ENCODE measurements at places on chromosomes 13 and 19.

- DNase-seq, result no peak
These were observed 64.8 kb downstream of the ARHGAP35 start for GRCh38 chr19:46925548-46925950.

DNA sequence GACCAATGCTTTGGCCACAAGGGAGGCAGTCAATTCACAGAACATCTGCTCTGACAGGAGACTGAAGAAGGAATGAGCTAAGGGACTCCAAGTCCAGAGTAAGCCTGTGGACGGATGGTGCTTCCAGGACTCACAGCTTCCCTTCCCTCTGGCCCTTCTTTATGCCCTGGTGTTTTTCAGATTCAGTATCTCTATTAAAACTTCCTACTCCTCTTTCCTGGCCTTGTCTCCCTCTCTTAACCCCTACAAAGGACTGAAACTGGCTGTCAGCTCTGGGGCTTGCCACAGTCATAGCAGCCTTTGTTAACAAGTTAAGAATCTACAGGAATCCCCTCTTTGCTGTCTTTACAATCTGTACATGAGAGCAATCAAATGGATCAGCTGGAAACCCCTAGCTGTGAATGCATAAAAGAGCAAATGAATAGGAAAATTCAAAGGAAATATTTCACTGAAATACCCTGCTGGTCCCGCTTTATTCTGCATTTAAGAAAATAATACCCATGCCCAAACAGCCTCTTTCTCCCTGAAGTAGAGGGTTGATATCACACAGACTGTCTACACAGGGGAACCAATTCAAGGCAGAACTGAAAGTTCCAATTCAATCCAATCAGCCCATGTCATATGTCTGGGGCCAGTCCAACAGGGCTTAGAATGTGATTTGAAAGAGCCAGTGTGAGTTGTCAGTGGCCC, 192.3 kb downstream of the MZT1 start:
- DNase-seq, result no peak

- no peak for DNase-seq
These were observed 43.4 kb upstream of the PDCD5 start for GRCh38 chr19:32537580-32537979.

GRCh38 chr13:112510002-112510780, 77.8 kb downstream of the TUBGCP3 start:
- no peak for DNase-seq

DNA sequence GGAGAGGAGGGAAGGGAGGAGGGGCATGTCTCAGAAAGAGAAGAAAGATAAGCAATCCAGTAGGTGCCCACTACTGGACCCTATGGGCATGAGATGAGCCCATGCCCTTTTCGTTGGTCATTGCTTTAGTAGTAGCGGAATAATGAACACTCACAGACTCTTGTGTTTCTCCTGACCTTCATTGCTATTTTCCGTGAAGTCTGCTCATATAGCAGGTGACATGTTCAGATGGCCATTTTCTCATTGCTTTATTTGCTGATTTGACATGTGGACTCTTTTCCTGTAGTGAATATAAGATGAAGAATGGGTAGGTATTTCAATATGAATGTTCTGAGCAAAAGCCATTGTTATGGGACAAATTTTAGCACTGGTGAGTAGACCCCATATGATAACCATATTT, 16.4 kb downstream of the WDFY2 start:
- DNase-seq, result no peak

GRCh38 chr19:18292462-18292809, 11.0 kb upstream of the JUND start:
- no peak for DNase-seq

DNA sequence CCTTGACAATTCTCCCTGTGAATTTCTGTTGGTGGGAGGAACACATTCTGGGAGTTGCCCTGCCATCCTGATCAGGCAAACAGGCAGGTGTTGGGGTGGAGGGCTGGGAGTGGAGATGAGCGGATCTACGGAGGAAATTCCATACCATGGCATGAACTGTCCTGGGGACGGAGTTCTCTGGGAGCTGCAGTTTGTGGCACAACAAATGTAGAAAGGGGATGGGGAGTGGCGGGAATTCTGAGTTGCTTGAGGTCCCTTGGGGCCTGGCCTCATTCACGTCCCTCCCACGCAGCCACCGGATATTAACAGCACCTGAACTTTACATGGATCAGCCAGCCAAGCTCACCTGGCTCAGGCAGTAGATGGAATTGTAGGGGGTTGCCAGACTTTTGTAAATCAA, 70.0 kb downstream of the CHST8 start:
- DNase-seq, result no peak

- DNase-seq, result no peak
These were observed 192.2 kb upstream of the SPRY2 start for GRCh38 chr13:80533175-80533574.

DNA sequence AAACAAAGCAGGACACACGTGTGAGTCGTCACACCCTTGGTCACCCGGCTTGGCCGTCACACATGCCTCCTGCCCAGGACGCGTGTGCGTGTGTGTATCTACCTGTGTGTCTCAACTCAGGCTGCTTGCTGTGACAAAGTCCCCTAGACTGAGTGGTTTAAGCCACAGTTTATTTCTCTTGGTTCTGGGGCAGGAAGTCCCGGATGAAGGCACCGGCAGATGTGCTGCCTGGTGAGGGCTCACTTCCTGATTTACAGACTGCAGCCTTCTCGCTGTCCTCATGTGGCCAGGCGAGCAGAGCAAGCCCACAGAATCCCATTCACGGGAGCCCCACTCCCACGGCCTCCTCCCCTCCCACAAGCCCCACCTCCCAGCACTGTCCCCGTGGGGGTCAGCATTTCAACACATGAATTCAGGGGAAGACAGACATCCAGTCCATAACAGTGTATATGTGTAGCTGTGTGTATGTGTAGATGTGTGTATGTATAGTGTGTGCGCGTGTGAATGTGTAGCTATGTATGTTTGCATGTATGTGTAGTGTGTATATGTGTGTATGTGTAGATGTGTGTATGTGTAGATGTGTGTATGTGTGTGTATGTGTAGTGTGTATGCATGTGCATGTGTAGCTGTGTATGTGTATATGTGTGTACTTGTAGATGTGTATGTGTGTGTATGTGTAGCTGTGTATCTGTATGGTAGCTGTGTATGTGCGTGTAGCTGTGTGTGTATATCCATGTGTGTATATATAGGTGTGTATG, 51.5 kb downstream of the MCF2L start:
- DNase-seq, result no peak
